NCI-H1694 treated with DMSO at 0.1 percent for 48 hours (cell line): ENCODE measurements at places on chromosomes 11 and 22.
A peak's percentile ranks its signal among the peaks of the same experiment; 100 is the strongest.

GRCh38 chr22:42281284-42281683, 10.8 kb upstream of the TCF20 start:
- DNase-seq, result no peak

GRCh38 chr11:47595029-47595428, 818 bp upstream of the C1QTNF4 start:
- DNase-seq, result no peak

DNA sequence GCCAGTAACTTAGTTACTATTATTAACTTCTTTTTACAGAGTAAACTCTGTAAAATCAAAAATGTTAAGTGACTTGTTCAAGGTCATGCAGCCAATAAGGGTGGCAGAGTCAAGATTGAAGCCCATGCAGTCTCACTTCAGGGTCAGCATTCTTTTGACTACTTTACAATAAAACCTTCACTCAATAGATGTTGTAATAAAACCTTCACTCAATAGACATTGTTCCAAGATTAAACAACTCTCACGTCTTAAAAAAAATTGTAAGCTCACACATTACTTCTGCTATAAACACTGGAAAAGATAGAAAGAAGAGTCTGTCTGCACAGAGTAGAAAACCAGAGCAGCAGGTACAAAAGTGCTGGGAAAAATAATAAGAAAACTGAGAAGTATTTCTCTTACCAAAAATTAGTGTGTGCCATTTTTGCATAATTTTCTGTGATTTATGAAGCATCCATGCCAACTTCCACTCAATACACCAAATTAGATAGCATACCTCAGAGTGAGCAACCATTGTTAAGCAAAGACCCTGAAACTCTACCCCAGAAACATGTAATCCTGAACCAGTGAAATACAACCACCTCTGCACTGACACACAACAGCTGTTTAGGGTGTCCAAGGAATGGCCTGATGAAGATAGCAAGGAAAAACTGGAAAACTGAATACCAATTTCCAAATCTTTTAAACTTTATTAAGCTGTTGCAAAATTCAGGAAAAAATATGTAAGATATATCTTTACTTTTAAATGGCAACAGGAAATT, 4.9 kb upstream of the SOX6 start:
- DNase-seq, result no peak

DNA sequence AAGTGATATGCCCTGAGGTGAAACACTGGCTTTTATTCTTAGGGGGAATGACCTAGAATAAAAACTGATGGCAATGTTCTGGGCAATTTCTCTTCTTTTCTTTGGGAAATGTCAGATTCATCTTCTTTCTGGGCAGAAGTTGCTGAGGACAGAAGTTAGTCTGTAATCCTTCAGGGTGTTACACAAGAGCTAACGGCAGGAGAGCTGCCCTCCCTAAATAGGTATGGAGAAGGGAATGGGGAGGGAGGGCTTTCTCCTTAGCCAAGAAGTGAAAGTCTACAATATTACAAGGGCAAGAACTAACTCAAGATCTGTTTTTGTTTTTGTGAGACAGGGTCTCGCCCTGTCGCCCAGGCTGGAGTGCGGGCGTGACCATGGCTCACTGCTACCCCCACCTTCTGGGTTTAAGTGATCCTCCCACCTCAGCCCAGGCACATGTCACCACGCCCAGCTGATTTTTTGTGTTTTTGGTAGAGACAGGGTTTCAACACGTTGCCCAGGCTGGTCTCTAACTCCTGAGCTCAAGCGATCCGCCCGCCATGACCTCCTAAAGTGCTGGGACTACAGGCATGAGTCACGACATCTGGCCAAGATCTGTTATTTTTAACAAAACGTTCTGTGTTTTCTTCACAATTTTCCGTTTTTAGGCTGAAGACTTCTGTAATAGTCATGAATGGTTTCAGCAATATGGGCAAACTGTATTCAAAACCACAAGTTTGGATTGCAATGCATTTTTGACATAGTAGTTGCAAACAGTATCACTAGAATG, 7.2 kb downstream of the PIWIL4 start:
- DNase-seq, result no peak

- DNase-seq, result no peak
Measured at GRCh38 chr11:71311176-71311925, 59.0 kb upstream of the SHANK2 start.

DNA sequence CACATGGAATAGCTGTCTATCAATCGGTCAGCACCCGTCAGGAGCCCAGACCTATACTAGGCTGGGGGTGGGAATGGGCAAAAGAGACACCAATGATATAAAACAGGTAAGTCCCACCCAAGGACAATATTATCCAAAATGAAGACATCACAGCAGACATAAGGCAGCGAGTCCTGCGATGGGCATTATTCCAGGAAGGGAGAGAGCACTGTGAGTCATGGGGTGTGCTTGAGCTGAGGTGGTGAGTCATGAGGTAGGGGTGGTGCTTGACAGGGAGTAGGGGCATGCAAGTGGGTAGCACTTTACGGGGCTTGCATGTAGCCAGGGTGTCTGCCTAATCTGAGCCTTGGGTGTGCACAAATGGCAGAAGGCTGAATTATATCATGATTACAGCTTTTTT, 605.0 kb upstream of the CADM1 start:
- DNase-seq, result no peak

DNA sequence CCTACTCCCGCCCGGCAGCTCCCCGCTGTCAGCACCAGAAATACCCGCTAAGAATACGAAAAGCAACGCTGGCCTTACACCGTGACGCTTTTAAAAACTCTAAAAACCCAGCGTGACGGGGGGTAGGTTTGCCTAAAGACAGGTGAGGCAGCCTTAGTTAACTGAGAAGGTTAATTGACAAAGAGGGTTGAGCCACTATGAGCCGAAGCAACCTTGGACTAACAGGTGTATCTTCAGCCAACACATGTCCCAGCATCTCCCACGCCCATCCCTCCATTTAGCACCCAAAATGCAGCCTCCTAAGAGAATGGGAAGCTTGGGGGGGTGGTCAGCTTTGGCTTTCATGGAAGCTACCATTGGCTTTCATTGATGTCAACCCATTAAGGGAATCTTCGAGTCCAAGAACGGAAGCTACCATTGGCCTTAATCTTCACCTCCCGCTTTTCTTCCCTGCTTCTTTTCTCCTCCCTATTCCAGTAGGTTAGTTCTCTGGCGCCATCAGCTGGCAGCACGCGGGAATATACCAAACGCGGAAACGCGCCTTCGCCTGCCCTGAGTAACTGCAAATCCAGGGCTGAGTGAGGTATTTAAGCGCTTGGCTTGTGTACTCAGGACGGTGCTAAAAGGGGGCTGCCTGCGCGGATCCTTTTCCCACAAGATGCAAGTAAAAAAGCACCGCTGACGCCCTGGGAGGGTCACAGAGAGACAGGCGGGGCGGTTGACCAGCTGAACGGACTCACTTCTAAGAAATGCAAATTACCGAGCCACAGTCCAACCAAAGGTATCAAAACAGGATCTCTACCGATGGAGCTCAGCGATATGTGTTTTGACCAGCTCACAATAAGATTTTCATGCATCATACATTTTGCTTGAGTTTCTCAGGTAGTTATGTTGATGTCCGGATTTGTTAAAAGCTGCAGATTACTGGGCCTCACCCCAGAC, 38.5 kb upstream of the GLYATL1 start:
- peak; percentile 5 for DNase-seq

DNA sequence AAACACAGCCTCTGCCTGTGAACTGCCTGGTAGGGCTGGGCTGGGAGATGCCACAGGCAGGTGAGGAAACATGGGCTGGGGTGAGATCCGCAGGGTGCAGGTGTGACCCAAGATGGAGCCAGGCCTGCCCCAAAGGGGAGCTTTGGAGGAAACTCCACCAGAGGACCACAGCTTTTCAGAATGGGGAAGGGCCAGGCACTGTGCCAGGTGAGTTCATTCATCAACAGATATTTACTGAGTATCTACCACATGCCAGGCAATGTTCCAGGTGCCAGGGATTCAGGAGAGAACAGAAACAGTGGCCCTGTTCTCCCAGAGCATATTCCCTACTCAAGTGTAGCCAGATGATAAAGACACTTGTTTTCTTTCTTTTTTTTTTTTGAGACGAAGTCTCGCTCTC, 11.2 kb downstream of the RTN4RL2 start:
- DNase-seq, result peak; percentile 12

DNA sequence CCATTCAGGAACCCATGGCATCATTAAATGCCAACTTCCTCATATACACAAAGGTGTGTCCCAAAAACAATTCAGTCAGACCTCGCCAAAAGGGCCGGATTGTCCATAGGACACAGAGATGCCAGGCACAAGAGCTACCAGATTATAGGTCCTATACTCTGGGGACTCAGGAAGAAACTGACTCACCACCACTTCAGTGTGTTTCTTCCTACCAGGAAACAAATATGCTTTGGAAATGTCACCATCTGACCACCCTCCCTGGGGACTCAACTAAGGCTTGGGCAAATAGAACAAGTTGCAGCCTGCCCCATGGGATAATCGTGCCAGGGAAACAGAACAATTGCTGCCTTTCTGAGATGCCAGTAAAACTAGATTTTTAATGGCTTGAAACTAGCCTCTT, 11.7 kb downstream of the POU2AF3 start:
- DNase-seq, result peak; percentile 24

- DNase-seq, result no peak
Measured at GRCh38 chr22:27460591-27461347, 340.8 kb downstream of the MN1 start.

- no peak for DNase-seq
Measured at GRCh38 chr11:118353084-118353710, 6.2 kb upstream of the UBE4A start.

GRCh38 chr11:13012056-13012661, 3.0 kb downstream of the RASSF10 start:
- DNase-seq, result no peak
